ENCODE measurements at places on chromosomes 4 and X. TPM values are rescaled to one million over a fixed set of nuclear protein-coding genes. Genes with fewer than 3 reads are reported as not detected.

The ABCB7 gene
- total RNA-seq, result 22.0 TPM

The CSN2 gene
- not detected for total RNA-seq

The RBM10 gene
- 50.5 TPM for total RNA-seq

The RASSF6 gene
- 0.18 TPM for total RNA-seq

The NAP1L2 gene
- total RNA-seq, result 6.3 TPM

The DCAF12L1 gene
- not detected for total RNA-seq

The DNAJB14 gene
- 17.7 TPM for total RNA-seq

The FAM9B gene
- total RNA-seq, result not detected

The MAP7D2 gene
- total RNA-seq, result not detected

The RIPPLY1 gene
- not detected for total RNA-seq

The SNX12 gene
- 55.8 TPM for total RNA-seq

The TLR3 gene
- 8.6 TPM for total RNA-seq

The XAGE5 gene
- not detected for total RNA-seq

The MAGEA9 gene
- total RNA-seq, result not detected

The GPR143 gene
- 0.53 TPM for total RNA-seq

The NAP1L3 gene
- 0.86 TPM for total RNA-seq

The SSX4 gene
- total RNA-seq, result not detected

The USP26 gene
- total RNA-seq, result not detected

The SASH3 gene
- not detected for total RNA-seq

The SHROOM2 gene
- total RNA-seq, result 11.9 TPM

The GUCY1A1 gene
- 0.35 TPM for total RNA-seq

The GASK1B gene
- 24.8 TPM for total RNA-seq

The TMPRSS11A gene
- total RNA-seq, result not detected

The CCNA2 gene
- 83.6 TPM for total RNA-seq

The DCAF8L2 gene
- not detected for total RNA-seq

The CCDC158 gene
- not detected for total RNA-seq

The UGT8 gene
- total RNA-seq, result not detected

The NHSL2 gene
- total RNA-seq, result 2.8 TPM

The TMSB15B gene
- total RNA-seq, result 8.5 TPM

The RADX gene
- 1.2 TPM for total RNA-seq

The GAB3 gene
- total RNA-seq, result 0.58 TPM

The RTL3 gene
- under 0.01 TPM for total RNA-seq

The SLC25A14 gene
- 3.7 TPM for total RNA-seq

The NXF2B gene
- not detected for total RNA-seq

The MTNR1A gene
- total RNA-seq, result not detected

The PCYT1B gene
- total RNA-seq, result under 0.01 TPM

The XAGE2 gene
- not detected for total RNA-seq

The CD38 gene
- not detected for total RNA-seq

The NMU gene
- not detected for total RNA-seq

The UTP14A gene
- 13.1 TPM for total RNA-seq

The KLHL2 gene
- total RNA-seq, result 6.9 TPM

The PRR27 gene
- not detected for total RNA-seq

The MSANTD1 gene
- total RNA-seq, result not detected

The IKBKG gene
- total RNA-seq, result 28.9 TPM

The GJB1 gene
- total RNA-seq, result not detected

The MAGEE1 gene
- 0.53 TPM for total RNA-seq

The ZNF732 gene
- 0.53 TPM for total RNA-seq

The KIT gene
- not detected for total RNA-seq

The LRAT gene
- not detected for total RNA-seq

The MUC7 gene
- not detected for total RNA-seq

All from myometrial cell (primary cell).